ENCODE measurements at places on chromosomes 11 and 22.

DNA sequence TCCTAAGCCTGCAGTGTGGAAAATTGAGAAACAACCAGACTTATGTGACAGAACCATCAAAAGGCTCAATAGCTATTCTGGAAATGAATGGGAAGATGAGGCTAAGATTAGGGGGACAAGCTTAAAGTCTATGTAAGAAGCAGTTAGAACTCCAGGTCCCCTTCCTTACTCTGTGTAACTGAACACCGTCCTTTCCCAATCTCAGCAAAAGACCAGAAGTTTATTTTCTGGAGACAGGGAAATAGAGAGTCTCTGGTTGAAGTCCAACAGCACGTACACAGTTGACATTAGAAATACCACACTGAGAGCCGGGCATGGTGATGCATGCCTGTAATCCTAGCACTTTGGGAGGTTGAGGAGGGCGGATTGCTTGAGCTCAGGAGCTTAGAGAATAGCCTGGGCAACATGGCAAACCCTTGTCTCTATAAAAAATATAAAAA, 93.9 kb downstream of the CD44 start:
- no peak for DNase-seq

- no peak for DNase-seq
Measured at GRCh38 chr22:19062139-19062942, 59.9 kb downstream of the DGCR2 start.

DNA sequence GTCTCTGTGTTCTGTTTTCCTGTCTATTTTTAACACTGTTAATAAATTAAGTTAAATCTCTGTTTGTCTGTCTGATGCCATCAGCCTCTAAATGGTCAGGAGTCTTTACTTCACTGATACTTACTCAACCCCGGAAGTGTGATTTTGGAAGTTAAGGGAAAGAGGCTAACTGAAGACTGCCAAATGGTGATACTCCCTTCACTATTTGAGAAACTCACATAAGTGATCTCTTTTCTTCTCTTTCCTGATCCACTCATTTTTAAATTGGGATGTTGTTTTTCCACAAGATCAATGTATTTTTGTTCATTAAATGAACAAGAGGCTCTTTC, 389 bp upstream of the CASP12 start:
- no peak for DNase-seq

DNA sequence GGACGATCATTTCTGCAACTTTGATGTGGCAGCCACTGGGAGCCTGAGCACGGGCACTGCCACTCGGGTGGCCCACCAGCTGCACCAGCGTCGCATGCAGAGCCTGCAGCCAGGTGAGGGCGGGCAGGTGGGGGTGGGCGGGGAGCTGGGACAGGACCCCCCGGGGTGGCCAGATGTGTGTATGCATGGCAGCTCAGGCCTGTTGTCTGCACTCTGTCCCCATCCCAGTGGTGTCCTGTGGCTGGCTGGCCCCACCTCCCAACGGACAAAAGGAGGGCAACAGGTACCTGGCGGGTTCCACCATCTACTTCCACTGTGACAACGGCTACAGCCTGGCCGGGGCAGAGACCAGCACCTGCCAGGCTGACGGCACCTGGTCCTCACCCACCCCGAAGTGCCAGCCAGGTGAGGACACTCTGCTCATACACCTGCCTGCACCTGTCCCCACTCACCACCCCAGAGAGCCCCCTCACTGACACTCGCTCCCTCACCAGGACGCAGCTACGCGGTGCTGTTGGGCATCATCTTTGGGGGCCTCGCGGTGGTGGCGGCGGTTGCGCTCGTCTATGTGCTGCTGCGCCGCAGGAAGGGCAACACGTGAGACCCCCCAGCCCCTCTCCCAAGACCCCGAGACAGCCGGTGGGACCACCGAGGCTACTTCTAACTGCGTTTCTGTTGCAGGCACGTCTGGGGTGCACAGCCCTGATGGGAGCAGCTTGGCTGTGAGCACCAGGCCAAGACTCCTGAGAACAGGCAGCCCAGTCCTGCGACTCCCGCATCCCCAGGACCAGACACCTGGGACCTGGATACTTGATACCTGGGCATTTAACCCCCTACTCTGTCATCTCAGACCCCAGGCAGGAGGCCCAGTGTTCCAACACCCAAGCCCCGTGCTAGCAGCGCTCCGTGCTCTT, 6.7 kb downstream of the SUSD2 start:
- no peak for DNase-seq

DNA sequence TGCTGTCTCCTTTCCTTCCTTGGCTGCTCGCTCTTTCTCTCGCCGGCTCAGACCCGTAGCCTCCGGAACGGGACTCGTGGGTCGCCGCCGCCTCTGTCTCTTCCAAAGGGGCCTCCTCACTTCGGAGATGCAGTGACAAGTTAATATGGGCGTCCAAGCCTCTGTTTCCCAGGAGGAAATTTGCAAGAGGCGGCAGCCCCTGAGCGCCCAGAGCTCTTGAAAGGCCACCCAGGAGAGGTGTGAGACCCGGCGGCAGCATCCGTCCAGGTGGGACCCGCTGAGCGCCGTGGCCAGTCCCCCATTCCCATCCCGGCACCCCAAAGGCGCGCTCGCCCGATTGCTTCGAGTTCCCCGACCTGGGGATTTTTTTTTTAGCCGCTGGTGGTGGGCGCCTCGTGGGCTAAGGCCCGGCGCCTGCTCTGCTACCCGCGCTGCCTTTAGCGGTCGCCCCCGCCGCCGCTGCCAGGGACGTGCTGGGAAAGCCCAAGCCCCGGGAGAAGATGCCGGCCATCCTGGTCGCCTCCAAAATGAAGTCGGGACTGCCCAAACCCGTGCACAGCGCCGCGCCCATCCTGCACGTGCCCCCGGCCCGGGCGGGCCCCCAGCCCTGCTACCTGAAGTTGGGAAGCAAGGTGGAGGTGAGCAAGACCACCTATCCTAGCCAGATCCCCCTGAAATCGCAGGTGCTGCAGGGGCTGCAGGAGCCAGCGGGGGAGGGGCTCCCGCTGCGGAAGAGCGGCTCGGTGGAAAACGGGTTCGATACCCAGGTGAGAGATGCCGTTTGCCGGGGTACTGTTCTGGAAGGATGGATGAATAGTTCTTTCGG, 772 bp downstream of the NAV2 start:
- no peak for DNase-seq

DNA sequence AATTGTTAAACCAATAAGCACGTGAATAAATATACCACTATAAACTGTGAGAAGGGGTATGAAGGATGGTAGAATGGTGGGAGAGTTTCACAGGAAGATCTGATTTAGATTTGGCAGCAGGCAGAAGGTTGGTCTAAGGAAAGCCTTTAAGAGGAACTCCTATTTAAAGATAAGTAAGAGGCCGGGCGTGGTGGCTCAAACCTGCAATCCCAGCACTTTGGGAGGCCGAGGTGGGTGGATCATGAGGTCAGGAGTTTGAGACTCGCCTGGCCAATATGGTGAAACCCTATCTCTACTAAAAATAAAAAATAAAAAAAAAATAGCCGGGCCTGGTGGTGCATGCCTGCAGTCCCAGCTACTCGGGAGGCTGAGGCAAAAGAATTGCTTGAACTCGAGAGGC, 45.8 kb upstream of the CXCR5 start:
- DNase-seq: no peak

GRCh38 chr22:33717694-33718396, 202.4 kb downstream of the LARGE1 start:
- no peak for DNase-seq

- no peak for DNase-seq
Measured at GRCh38 chr22:31276426-31277167, 15.7 kb downstream of the PIK3IP1 start.

GRCh38 chr22:29617922-29618629, 14.6 kb downstream of the NF2 start:
- no peak for DNase-seq

GRCh38 chr11:1297011-1297575, 12.3 kb downstream of the TOLLIP start:
- no peak for DNase-seq

DNA sequence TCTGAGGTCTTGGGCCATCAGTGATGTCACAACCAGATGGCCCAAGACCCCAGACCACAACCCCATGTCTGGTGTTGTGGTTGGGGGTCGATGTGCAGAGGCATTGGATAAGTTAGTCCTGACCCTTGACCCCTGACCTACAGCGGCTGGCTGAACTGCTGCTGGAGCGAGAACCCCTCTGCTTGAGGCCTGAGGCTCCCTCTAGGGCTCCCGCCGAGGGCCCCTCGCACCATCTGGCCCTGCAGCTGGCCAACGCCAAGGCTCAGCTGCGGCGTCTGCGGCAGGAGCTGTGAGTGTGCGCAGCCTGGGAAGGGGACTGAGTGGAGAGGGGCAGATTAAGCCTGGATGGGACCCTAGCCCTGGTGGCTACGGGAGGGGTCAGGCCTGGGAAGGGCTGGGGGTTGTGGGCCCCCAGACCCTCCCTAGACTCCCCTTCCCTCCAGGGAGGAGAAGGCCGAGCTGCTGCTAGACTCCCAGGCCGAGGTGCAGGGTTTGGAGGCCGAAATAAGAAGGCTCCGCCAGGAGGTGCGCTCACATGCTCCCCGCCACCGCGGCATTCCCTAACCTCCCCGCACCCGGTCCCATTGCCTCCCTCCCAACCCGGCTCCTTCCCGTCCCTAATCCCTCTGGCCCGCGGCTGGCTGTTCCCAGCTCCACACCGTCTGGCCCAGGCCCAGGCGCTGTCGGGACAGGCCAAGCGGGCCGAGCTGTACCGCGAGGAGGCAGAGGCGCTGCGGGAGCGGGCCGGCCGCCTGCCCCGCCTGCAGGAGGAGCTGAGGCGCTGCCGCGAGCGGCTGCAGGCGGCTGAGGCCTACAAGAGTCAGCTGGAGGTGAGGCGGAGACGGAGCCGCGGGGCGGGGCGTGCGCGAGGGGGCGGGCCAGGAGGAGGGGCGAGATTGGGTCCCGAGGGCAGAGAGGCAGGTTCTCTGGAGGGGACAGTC, 2.1 kb downstream of the CCDC88B start:
- peak; percentile 92 for DNase-seq

DNA sequence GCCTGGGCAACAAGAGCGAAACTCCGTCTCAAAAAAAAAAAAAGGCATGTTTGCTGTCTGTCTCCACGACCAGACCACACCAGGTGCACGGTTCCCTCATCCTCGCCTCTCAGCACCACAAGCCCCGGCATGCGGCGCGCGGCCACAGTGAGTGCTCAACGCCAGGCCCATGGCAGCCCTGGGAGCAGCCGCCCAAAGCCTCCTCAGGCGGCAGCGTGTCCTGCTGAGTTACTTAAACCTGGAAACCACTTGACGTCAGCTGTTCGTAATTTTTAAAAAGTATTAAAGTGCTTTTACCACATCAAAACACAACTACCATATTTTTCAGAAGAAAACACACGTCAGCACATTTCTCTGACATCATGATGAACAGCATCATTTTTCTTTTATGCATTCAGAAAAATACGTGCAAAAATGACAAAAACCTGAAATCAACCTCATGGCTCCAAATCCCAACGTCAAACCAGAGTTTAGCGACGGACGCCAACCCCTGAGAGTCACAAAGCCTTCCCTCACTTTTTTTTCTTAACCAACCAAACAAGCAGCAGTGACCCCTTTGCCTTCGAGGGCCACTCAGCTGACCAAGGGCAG, 2.1 kb downstream of the DEAF1 start:
- peak; percentile 58 for DNase-seq

DNA sequence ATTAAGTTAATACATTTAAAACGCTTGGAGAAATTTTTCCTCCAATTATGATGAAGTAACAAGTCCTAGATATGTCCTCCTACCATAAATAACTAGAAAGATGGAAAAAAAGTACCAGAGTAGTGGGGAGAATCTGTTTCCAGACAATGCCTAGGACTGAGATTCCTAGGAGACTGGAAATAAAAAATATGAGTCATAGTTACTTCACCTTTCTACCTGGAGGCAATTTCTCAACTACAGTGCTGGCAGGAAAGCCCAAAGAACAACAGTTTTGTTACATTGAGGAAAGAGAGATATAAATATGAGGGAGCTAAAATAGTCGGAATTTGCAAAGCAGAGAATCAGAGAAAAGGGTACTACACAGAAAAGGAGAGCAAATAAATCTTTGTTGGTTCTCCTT, 202.1 kb upstream of the ARHGAP42 start:
- no peak for DNase-seq

GRCh38 chr11:34448223-34448994, 9.7 kb downstream of the CAT start:
- DNase-seq: no peak

DNA sequence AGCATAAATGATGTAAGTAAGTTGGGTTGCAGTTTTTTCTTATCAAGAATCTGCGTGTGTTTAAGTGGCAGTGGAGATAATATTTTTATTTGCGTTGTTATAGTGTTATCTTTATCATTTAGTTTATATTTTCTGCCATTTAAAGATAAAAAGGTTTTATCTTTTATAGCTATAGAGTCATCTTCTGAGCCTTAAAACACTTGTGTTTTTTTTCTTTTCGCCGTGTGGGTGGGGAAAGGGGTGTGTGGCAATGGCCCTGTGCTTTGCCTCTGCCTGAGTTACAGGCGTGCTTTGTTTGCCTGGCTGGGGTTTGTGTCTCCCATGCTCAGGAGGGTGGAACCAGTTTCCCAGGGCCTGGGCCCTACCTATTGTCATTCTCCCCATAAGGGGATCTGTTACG, 16.2 kb downstream of the ARHGEF12 start:
- no peak for DNase-seq

Data from activated CD4-positive, alpha-beta T cell treated with anti-CD3 and anti-CD28 coated beads, Interleukin-2, amount 50 U/mL, for 1 hour (primary cell).